Cortex of kidney (tissue), 1 donor: ENCODE measurements at places on chromosomes 12 and 14.

- no peak for DNase-seq
Observed at GRCh38 chr12:92143686-92144630, 1.7 kb downstream of the BTG1 start.

DNA sequence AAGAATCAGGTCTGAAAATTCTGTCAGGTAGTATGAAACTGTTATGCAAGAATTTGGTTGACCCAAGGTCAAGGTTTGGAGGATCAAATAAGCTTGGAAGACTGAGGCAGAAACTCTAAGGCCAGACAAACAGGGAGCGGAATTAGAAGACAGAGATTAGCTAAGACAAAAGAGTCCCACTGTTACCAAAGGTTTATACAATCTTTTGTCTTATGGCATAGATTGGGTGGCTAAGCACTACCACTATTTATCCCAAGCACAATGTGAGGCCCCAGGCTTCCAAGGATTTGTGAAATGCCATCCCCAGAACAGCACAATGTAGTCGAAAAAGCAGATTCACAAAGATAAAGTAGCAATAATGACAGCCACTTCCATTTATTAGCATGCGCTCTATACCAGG, 311.2 kb downstream of the SEC23A start:
- no peak for DNase-seq

DNA sequence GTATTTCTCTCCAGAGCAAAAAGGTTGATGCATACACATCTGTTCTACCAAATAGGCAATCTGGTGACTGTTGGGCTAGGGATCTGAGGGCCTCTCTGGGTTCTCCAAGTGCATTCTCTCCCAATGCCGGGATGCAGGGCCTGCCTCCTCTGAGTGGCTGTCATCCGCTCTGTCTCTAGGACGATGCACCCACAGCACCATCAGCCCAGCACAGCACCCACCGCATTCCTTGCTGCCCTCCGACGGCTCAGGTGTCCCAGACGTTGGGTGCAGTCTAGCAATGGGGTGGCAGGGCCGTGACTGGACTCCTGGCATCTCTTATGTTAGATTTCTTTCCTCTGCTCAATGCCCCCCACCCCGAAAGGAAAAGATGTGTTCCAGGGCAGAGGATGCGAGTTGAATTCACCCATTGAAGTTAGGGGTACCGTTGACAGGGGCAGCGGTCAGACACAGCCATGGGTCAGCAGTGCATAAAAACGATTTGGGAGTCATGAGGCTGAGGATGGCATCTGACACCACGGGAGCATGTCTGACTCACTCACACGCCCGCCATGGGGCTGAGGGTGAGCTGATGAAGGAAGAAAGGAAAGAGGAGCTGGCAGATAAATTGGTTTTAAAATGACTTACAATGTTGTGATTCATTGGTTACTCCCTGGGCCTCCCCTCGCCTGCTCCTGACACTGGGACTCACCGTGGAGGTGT, 93.2 kb upstream of the C14orf180 start:
- no peak for DNase-seq

- DNase-seq: no peak
Observed at GRCh38 chr12:27048822-27049752, 26.7 kb downstream of the MED21 start.

- DNase-seq: no peak
Observed at GRCh38 chr12:1839956-1840951, 19.9 kb downstream of the LRTM2 start.

DNA sequence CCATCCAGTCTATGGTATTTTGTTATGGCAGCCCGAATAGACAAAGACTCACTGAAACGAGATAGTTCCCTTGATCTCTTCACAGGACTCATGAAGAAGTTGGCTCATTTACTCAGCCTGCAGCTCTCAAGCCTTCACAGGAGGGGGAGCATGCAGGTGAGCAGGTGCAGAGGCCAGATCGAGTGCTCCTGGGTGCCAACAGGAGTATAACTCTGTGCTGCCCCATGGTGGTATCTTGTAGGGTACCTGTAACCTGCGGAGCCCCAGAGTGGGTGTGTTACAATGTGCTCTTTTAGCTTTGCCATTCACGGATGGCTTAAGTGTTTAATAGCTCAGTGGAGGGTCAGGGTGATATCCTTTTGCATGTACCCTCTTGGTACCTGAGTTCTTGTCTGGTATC, 159.5 kb downstream of the METTL25 start:
- no peak for DNase-seq

GRCh38 chr12:1502379-1502720, 92.0 kb downstream of the FBXL14 start:
- no peak for DNase-seq

DNA sequence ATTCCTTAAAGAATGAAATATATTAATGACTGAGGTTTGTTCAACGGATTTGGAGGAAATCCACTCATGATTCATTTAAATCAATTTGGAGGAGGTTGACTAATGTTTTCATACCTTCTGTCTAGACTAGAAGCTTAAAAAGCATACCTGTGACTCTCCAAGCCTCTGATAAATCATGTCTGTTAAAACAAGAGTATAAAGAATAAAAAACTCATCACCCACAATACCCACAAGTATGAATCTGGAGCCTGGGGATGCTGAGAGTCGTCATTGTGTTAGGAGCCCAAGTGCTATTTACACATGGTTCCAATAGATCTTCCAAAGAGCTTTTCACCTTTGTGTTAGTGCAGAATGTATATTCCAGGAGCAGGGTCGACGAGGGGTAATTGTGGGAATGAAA, 86.8 kb upstream of the ADAMTS20 start:
- DNase-seq: no peak

- DNase-seq: no peak
Observed at GRCh38 chr14:76227450-76228050, 75.8 kb downstream of the GPATCH2L start.

DNA sequence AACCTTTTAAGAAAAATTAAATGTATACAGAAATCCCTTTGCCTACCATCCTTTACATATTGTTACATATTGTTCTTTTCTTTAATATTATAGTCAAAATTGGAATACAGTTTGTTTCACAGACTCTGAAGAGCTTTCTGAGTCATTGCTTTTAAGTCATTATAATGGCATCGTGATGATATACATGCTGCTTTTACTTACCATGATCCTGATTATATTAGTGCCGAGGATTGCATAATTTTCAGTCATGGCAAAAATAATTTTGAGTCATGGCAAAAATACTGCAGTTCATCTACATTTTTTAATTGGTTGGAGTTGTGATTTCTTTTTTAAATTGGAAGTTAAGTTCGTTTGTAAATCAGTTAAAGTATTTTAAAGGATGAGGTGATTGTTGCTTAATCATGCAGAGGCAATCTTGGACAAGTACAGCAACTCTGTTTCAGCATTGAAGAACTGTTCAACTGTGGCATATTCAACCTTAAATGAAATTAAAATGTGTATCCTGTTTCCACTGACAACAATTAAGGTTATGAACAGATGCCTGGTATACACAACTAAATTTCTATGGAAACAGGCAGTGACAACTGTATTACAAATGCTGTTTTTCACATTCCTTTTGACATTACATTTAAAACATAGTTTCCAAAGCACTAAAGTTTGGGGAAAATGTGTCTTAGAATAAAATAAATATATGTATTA, 142.3 kb downstream of the PCNX1 start:
- no peak for DNase-seq

DNA sequence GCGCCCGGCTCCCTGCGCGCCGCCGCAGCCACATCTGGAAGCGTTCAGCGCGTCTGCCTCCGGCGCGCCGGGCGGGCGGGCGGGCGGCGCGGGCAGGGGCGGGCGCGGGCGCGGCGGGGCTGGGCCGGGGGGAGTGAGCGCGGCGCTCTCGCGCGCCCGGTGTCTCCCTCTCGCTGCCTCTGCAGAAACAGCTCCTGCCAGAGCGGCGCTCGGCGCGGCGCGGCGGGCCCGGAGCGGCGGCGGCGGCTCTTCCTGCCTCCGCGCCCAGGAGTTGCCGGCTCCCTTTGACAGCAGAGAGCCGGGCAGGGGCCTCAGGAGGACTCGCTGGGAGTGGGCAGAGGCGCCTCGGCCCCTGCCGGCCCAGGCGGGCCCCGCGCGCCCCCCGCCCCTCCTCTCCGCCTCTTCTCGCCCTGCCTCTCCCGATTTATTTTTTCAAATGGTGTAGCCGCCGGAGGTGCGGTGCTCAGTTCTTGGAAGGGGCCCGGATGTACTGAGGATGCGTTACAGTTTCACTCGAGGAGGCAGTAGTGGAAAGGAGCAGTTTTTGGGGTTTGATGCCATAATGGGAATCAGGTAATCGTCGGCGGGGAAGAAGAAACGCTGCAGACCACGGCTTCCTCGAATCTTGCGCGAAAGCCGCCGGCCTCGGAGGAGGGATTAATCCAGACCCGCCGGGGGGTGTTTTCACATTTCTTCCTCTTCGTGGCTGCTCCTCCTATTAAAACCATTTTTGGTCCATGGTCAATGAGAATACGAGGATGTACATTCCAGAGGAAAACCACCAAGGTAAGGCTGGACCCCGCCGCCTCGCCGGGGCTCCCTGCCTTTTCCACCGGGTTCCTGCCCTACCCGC, at the start of gene CACNA1C:
TSS of gene CACNA1C (plus strand) at position 162 of the 853 bp plus-strand sequence. CDS start at position 738, 576 bp downstream.
- DNase-seq: no peak

DNA sequence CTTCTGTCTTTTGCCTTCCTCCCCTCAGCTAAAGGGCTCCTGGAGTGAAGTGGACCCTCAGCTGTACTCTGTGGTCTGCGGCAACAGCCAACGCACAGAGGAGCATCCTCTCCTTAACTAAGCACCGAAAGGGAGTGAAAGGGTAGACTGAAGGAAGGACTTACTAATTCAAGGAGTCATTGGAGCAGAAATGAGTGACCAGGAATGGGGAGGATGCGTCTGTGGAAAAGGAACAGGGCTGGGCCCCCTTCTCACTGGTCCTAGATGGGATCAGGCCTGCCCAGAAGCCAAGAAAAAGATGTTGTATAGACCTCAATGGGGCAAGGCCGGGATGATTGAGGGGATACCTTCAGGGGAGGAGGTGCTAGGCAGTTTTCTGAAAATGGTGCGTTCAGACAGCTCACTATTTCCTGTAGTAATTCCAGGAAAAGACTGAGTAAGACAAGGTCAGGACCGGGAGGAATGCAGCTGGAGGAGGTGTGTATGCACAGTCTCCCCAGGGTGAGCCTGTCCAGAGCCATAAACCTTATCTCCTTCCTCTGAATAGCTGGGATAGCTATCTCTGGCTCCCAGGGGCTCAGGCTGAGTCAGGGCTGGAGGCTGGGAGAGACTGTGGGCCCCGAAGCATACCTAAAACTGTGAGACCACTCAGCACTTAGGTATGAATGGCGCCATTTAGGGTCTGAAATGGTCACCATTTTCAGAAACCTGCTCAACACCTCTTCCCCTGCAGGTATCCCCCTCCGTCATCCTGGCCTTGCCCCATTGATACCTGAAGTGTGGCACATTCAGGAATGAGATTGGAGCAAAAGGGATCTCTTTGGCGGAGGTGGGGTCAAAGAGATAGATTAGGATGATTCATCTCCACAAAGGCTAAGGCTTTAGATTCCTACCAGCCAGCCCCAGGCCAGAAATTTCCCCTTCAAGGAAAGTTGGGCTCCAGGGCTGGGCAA, 20.2 kb upstream of the KRT8 start:
- no peak for DNase-seq

- no peak for DNase-seq
Observed at GRCh38 chr12:62919838-62920237, 15.1 kb downstream of the PPM1H start.

DNA sequence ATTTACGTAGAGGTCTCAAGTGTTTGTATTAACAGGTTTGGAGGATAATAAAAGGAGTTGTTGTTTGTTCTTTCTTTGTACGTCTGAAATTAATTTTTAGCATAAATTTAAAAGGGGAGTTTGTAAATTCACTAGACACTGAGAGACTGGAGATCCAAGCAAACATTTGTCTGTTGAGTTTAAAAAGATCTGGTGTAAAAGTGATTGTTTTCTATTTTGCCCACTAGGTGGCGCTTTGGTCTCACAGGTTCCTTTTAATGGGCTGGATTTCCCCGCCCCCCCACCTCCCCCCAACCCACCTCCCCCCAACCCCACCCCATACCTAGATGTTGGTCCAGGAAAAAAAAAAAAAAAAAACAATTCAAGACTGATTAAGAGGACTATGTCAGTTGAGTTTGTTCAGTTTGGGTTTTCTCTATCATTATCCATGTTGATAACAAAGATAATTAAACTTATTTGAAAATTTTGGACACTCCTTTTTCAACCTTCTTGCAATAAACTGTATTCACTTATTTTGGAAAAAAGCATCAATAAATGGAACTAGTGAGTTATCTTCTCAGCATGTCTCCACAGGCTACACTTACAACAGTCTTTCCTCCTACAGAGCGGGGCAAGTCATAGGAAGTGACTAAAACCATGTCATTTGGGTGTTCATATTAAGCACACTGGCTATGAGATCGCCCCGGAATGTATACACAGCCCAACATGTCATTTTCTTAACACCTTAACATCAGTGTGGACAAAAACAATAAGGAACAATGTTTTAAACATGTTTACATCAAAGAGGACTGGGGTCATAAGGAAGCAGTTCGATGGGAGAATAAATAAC, 841.1 kb downstream of the NRXN3 start:
- DNase-seq: no peak

DNA sequence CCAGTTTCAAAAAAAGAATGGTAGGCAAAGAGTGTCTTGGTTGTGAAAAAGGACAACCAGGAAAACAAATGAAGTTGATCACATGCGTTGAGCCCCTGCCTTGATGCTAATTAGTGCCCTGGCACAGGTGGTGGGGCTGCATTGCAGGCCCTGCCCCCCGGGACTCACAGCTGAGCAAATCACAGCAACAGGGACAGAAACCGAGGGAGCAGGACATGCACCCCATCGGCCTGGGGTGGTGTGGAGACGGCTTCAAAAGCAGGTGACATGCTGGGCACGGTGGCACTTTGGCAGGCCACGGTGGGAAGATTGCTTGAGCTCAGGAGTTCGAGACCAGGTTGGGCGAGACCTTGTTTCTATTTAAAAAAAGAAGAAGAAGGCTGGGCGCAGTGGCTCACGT, 1.1 kb upstream of the PAPLN start:
- DNase-seq: no peak

DNA sequence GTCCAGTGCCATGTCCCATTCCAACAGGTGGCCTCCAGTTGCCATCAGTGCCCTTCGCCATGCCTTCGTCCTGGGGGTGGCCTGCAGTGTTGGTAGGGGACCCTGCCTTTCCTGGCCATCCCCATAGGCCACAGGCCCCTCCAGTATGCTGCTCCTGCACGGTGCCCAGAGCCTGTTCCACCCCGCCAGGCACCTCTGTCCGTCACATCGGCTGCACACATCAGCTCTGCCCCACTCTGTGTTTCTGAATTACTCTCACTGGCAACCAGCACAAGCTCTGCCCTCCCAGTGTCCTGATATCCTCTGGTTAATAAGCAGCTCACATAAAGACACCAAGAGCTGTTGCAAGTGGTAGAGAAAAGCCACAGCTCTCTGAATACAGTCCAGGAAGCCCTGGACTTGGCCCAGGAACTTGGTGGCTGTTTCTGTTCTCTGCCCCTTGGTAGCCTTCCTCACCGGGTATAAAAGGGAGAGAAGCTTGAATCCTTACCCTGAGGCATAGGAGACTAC, 31.3 kb upstream of the ATP2A2 start:
- DNase-seq: no peak

DNA sequence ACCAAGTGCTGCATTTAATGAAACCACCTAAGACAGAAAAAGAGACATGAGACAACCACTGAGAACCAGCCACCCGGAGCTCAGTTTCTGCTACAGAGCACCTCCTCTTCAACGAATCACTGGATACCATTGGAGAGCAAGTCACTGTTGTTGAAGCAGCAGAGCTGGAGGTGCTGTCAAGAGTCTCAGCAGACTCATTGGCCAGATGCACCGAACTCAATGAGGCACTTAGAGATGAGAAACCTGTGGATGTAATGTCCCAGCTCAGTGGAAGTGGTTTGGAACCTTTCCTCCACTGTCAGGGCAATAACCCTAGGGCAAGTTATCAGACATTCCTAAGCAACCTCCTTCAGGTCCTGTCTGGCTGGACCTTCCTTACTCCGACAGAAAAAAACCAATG, 13.1 kb downstream of the NPC2 start:
- DNase-seq: no peak

GRCh38 chr14:104882991-104883660, 18.1 kb downstream of the CEP170B start:
- DNase-seq: no peak
